Stimulated activated CD8-positive, alpha-beta memory T cell treated with anti-CD3 and anti-CD28 coated beads, Interleukin-4, amount 100 ng/mL, for 48 hours (primary cell): ENCODE measurements at places on chromosomes 5 and 9.

GRCh38 chr5:27462936-27463335 lies 424.6 kb upstream of the CDH9 start:
- no peak for DNase-seq

GRCh38 chr9:35029241-35029640 lies 39.7 kb downstream of the DNAJB5 start:
- no peak for DNase-seq

- no peak for DNase-seq
Observed at GRCh38 chr5:96330530-96331140, 102.4 kb downstream of the PCSK1 start.

DNA sequence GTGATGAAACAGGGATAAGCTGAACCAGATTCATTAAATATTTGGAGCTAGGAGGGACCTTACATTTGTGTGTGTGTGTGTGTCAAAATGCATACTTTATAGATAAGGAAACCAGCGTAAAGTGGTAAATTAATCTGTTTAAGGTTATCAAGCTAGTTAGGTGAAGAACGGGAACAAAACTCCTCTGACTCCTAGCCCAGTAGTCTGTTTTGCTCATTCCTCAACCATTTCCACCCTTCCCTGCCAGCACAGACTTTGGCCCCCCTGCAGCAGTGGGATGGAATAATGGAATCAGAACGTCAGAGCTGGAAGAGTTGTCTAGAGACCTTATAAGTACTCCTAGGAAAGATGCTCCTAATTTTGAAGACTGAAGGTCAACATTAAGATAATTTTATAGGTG lies 6.5 kb downstream of the AGXT2 start:
- no peak for DNase-seq

DNA sequence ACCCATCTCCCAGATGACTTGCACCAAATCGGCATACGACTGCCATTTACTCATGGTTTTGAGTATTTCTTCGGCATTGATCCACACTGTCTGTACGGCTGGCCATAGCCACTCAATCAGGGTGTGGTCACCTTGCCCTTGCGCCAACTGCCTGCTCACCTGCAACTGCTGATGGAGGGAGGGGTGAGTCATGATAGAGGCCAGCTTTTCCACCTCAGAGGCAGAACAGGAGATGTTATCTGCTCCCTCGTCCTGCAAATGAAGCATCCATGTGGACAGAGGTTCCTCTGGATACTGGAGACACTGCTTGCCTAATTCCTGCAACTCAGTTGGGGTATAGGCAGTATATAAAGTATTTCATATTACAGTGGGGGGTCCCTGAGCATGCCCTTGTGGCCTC lies 85.6 kb upstream of the ATP10B start:
- DNase-seq, result no peak

DNA sequence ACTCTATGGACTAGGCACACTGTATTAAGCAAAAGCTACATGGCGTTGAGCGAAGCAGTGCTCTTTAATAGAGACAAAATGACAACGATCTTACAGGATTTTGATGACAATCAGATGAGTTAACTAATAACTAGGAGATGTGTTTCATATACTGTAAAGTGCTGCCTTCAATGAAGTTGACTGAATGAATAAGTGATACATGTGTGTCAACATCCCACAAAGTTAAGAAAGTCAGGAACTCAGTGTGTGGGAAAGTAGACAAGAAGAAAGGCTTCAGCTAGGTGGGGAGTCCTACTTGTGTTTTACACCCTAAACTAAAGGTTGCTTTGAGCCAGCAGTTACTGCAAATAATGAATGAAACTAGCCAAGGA lies 79.6 kb downstream of the PAPPA start:
- no peak for DNase-seq
